ENCODE measurements at places on chromosomes 6 and 20.

- no peak for DNase-seq
These were observed 253.4 kb upstream of the MOCS1 start for GRCh38 chr6:40187535-40188144.

- peak; percentile 67 for DNase-seq
These were observed 44.8 kb downstream of the FGD2 start for GRCh38 chr6:37050045-37050853.

DNA sequence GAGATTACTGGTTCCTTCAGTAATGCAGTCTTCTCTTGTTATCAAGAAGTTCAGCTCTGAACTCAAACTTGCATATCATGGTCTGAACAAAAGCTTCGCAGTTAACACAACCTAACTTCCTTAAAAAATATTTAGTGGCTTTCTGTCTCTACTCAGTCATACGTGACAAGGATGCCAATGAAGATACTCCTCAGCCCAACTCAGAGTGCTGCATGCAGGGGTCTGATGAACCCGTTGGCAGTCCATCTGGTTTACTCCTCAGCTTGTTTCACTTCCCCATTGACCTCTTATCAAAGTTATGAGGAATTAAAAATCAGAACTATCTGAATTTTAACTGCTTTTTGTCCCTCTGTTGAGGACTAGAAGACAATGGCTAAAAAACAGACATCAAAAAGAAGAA lies 56.6 kb upstream of the RIN2 start:
- DNase-seq = no peak

DNA sequence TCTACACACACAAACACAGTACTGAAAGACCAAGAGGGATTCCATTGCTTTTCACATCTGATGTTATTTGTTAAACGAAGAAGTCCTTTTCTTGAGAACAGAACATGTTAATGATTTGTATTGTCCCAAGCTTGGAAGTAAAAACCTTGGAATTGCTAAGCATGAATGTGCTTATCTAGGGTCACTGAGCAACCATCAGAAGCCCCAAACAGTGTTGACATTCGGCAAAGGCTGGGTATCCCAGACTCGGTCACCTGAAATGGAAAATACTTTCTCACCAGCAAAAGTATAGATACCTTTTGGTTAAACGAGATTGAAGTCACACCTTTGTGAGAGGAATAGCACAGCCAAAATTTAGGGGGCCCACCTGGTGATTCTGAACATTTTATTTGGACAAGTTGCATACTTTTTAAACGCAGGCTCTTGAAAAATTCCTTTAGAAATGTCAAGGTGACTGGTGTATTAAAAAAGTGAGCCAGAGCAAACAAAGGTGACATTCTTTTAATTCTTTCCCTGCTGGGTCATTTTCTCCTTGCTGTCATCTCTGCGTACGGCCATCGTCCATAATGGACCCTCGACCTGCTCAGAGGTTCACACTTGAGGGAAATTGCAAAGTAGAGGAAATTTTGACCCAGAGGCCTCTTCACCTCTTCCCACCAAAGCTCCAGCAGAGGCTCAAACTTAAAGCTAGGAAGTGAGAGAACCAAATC lies 95.8 kb upstream of the FOXA2 start:
- no peak for DNase-seq

- DNase-seq = no peak
These were observed 20.9 kb upstream of the PNPLA1 start for GRCh38 chr6:36248980-36249379.

DNA sequence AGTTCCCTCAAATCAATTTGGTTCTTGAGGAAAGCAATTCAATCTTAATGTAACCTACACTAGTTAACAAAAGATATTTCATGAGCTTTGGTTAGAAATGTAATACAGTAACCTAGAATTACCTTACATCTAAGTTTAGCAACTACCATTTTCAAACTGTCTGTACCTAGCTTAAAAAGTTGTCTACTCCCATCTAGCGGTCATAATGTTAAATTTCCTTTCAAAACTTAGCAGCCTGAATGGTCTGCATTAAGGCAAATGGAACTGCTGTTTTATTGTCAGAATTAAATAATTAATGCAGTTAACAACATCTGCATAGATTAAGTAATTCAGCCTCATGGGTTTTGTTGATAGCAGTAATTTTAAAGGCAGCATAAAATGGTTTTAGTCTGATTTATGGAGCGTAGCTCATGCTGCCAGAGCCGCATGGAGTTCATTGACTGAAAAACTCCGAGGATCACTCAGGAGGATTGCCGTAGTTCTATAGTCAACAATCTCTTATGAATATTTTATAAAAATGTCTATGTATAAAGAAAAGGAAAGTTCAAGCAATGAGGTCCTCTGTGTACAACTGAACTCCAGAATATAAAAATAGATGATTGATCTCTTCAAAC lies 485.4 kb upstream of the MANEA start:
- DNase-seq = peak; percentile 67

- peak; percentile 14 for DNase-seq
These were observed 312.6 kb upstream of the RSPO3 start for GRCh38 chr6:126805861-126806260.

GRCh38 chr6:146548898-146549374 lies 5.3 kb downstream of the RAB32 start:
- DNase-seq = no peak

- peak; percentile 20 for DNase-seq
These were observed 44.5 kb upstream of the OSTM1 start for GRCh38 chr6:108118810-108119768.

DNA sequence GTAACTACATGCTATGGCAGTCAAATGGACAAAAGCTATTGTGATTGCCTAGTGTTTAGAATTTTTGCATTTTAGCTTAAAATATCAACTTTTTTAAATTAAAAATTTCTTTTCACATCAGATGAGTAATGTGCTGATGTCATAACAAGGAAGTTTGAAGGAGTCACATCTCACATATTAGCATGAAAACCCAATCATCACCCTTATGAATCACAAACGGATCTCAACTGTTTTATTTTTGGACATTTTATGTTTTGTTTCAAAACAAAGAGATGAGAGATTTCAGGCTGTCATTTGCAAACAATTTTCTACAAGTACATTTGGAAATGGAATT lies 53.6 kb upstream of the TRERF1 start:
- no peak for DNase-seq

DNA sequence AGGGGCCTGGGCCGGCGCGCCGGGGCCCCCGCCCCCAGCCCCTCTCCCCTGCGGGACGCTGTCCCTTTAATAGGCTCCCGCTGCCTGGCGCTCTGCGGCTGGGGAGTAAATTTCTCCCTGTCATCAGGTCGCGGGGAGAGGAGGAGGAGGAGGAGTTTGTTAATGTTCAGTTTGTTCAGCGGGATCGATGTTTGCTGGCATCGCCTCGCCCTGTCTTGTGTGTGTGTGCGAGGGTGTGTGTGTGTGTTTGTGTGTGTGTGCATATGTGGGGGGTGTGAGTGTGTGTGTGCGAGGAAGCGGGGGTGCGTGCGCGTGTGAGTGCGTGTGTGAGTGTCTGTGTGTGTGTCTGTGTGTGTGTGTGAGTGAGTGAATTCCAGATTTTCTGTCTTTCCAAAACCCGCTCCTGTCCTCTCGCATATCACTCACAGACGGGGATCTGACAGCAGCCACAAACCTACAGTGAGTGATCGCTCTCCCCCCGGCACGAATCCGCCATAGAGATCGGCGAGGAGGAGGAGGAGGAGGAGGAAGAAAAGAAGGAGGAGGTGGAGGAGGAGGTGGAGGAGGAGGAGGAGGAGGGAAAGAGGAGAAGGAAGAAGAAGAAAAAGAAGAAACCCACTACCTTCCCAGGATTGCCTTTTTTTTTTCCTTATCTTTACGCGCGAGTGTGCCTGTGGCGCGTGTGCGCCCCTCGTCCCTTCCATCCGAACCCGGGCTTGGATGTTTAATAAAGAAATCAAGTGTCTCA lies at the start of gene TSHZ2:
Gene TSHZ2, plus strand, starts transcription at position 169 of the 748 bp plus-strand sequence. CDS start 936 bp downstream, outside the sequence.
- peak; percentile 80 for DNase-seq

GRCh38 chr6:130034378-130035146 lies 16.2 kb downstream of the L3MBTL3 start:
- DNase-seq = peak; percentile 5

DNA sequence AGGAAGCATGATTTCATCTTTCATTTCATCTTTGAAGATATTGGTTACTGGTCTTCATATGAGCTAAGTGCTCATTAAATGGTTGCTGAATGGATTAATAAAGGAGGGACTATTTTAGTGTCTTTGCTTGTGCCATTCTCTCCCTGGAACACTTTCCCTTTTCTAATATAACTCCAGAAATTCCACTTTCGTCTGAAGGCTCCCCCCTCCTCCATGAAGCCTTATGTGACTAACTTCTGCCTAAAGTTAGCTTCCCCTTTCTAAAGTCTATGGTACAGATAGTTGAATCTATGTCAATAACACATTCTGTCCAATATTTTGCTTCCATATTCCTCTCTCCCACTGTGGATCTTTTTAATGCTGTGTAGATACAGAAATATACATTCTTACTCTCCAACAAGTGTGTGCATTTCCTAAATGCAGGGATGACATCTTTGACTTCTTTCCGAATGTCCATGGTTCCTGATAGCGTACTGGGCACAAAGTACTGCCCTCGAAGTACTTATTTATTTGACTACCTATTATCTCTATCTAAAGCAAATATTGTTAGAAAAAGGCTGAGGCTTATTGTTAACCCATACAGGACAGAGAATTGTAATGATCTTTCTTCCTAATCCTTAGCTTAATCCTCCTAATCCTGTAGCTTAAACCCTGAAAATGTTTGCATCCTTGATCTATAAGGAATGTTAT lies 84.7 kb upstream of the ELOVL5 start:
- peak; percentile 74 for DNase-seq

DNA sequence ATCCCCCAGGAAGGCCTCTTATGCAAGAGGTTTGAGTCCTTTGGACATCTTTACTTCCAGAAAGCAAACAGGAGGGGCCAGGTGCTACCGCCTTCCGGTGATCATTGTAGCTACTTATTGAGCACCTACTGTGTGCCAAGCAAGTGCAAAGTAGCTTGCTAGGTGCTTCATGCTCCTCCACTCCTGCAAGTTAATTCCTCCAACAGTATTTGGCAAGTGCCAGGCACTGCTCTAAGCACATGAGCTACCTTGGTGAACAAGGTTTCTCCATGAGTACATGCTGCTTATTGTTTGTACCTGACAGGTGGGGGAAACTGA lies 2.3 kb downstream of the CPNE5 start:
- no peak for DNase-seq

DNA sequence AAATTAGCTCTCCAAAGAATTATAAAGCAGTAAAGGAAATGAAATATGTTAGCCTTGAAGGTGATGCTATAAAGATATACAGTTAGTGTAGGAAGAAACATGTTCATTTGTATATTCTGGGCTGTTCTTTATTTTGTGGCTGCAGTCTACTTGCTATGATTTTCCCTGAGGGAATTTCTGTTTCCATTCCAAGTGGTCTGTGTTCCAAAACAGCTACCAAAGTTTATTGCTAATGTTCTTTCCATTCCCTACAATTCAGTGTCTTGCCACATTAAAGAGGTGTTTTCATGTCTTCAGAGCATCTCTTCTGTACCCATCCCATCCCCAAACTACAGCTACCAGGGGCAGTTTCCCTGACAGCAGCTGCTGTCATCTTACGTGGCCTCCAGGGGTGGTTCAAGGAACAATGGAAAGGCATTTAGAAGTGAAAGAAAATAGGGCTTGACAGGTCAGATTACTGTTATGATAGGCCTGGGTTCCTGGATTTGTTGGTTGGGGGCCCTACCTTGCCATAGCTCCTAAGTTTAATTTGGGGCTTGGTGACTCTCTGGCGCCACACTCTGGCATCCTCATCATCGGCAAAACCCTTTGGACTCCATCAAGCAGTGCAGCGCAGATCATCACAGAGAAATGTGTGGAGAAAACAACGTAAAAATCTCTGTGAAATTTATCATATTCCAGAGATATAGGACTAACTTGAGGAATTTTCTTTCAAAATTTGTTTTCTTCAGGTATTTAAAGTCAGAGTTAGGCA lies 33.8 kb upstream of the AIG1 start:
- no peak for DNase-seq

DNA sequence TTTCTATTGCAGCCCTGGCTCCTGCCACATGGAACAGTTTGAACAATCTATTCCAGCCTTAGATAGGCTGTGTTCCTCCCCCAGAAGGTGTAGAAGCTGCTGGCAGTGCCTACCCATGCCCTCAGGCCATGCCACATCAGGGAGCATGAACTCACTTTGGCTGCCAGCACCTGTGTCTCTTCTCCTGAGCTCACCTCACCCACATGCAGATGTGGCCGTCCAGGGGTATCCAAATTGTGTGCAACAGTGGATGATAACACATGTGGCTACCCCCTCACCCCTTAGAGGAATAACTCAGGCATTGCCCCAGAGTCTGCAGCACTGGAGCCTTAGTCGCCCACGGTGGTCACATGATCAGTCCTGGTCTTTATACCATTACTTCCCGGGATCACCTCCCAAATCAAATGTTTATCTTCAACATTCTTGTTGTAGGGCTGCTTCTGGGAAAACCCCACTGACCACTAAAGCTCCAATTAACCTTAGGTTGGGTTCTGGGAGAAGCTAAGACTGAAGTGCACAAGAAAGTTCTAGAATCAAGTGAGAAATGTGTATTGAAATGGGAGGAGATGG lies 110.4 kb downstream of the BANF2 start:
- no peak for DNase-seq

GRCh38 chr6:13847326-13848050 lies 33.1 kb upstream of the MCUR1 start:
- DNase-seq = no peak

DNA sequence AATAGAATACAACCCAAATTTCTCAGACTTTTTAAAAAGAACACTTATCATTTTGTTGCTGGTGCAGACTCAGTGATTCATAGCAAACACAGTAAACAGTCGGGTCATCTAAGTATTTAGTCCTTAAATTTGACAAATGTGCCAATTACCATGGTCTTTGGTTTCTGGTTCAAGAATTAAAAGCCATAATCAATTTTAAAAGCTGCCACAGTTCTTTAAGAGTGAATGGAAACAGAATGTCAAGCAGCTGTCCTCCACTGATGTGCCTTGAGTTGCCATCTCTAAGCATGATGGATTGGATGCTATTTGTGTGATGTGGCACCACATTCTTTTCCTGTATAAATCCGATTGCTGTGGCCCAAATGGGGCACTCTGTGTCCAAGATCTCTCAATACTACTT lies 67.2 kb upstream of the MLIP start:
- DNase-seq = no peak

DNA sequence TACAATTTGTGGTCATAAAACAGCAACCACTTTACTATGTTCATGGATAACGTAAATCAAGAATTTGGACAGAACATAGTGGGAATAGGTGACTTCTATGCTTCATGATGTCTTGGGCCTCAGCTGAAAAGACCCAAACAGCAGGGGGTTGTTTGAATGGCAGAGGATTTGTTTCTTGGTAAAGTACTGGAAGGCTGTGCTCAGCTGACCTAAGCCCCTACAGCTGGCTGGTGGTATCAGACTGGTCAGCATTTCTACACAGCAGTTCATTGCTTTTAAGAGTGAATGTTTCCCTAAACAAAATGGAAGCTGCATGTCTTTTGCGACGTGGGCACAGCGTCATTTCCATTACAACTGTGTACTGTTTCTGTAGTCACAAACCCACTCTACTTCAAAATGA lies 148.5 kb upstream of the DEFB112 start:
- DNase-seq = no peak

DNA sequence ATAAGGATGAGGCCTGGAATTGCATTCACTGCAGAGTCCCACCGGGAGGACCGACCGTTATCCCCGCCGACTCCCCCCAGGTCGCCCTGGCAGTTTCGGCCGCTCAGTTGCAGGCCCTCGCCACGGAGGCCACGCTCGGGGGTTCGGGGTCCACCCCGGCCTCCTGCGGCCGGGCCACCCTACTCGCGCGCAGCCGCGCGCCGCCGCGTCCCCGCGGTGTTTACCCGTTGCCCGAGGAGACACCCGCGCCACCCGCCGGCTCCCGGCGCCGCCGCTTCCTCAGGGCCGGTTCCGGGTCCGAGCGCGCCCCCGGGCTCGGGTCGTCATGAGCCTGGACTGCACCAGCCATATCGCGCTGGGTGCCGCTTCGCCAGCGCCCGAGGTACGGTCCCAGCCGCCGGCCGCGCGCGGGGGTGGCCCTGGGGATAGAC lies at the start of gene CCDC170:
Gene CCDC170, plus strand, starts transcription at position 214 of the 431 bp plus-strand sequence. Its CDS starts 112 bp downstream, at position 326.
- peak; percentile 34 for DNase-seq
